ENCODE measurements at places on chromosomes 12 and 14. TPM values are rescaled to one million over a fixed set of nuclear protein-coding genes. Genes with fewer than 3 reads are reported as not detected.

The KRT74 gene
- not detected for total RNA-seq

The TAS2R13 gene
- 0.92 TPM for total RNA-seq

The SYCP3 gene
- total RNA-seq = 0.71 TPM

The SELPLG gene
- 59.9 TPM for total RNA-seq

GRCh38 chr14:53406519-53406918, 253.4 kb upstream of the DDHD1 start:
- no peak for DNase-seq

DNA sequence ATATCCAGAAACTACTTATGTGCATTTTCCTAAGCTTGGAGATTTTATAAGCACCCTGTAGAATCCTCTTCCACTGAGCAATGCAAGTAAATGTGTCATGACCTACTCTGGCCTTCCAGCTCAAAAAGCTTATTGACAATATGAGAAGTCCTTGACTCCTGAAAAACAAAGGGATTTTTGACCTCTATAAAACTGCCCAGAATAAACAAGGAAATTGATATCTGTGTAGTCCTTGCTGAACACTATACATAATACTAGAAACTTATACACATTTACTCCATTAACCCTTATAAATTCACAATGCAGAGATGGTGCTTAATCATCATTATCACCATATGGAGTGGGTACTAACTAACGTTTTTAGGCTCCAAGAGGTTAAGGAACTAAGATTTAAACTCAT, 197.4 kb upstream of the KRR1 start:
- DNase-seq = no peak

- no peak for DNase-seq
Measured at GRCh38 chr14:53519137-53519536, 366.0 kb upstream of the DDHD1 start.

Data from lower lobe of right lung (tissue), 2 donors.